LHCN-M2 (cell line): ENCODE measurements at places on chromosomes 13 and 19. TPM values are rescaled to one million over a fixed set of nuclear protein-coding genes. Genes with fewer than 3 reads are reported as not detected.

DNA sequence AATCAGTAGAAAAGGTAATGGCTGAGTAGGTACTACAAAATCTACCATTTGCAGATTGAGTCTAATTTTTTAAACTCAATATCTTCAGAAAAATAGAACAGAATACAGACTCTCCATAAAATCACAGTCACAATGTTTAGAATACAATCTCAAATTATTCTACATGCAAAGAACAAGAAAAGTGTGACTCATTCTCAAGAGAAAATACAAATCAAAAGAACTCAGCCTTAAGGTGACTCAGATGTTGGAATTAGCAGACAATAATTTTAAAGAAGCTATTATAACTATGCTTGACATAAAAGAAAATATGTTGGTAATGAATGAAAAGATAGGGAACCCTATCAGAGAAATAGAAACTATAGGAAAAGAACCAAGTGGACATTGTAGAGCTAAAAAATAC lies 78.9 kb downstream of the RXFP2 start:
- DNase-seq: peak; percentile 17

DNA sequence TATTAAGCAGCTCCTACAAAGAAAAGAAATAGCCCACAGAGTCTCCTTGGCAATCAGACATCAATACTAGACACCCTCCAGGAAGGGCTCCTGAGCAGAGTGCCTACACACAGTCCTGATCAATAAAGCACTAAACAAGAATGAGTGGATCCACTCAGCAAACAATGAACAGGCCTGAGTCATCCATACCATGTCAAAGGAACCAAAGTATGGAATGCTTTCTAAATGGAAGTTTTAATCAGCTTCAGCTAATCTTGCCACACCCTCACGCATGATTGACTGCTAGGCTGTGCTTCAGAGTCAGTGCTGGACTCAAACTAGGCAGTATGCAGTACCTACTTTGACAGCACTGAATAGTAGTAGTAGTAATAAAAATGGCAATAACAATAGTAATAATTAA lies 392.7 kb upstream of the HTR2A start:
- DNase-seq: no peak

GRCh38 chr13:56563663-56564062 lies 577.1 kb upstream of the PRR20A start:
- DNase-seq: no peak

DNA sequence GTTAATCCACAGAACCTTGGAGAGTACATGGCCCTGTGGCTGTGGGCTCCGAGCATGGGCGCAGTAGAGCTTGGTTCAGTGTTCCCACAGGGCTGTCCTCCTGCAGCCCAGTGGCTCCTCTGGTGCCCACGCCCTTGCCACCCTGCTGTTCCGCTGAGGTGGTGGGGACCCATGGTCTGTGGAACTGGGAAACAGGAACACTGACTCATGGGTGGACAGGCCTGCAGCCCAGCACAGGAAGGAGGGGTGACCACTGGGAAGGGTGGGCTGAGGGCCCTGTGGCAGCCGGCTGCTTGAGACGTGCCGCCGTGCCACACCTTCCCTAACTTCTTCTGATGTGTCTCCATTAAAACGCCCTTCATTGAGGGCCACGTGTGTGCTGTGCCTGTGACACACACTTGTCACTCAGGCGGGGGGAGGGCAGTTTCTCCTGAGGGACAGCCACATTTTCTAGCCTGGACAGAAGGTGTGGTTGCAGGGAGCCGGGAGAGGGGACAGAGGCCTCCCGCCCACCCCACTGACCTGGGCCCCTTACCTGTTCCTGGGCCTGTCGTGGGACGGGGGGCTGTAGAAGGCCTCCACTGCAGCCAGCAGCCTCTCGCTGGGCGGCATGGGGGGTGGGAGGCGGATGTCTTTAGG lies 21.1 kb downstream of the CHERP start:
- DNase-seq: no peak

- no peak for DNase-seq
Measured at GRCh38 chr13:104198801-104199200, 1132.6 kb upstream of the SLC10A2 start.

GRCh38 chr13:101917833-101918661 lies 465.6 kb downstream of the ITGBL1 start:
- no peak for DNase-seq

Gene OR4F17
- not detected in 2 replicates for total RNA-seq
